ENCODE measurements at places on chromosomes 5 and 9.
A peak's percentile ranks its signal among the peaks of the same experiment; 100 is the strongest.

GRCh38 chr5:135491552-135492318, 39.6 kb upstream of the TIFAB start:
- no peak for DNase-seq

GRCh38 chr5:41414598-41414997, 95.8 kb downstream of the PLCXD3 start:
- no peak for DNase-seq

- no peak for DNase-seq
These were observed 42.2 kb upstream of the FBXW11 start for GRCh38 chr5:172048539-172049101.

GRCh38 chr9:13111778-13112177, 167.7 kb downstream of the MPDZ start:
- no peak for DNase-seq

DNA sequence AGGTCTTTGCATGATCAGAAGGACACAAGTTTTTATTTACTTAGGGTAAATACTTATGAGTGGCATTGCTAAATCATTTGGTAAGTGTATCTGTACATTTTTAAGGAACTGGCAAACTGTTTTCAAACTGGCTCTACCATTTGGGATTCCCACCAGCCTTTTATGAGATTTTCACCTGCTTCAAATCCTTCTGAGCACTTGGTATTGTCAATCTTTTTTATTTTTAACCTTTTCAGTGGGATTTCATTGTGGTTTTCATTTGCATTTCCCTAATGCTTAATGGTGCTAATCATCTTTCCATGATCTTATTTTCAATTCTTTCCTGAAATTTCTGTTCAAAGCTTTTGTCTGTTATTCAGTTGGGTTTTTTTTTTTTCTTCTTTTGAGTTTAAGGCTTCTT, 475.6 kb downstream of the MAN2A1 start:
- no peak for DNase-seq

DNA sequence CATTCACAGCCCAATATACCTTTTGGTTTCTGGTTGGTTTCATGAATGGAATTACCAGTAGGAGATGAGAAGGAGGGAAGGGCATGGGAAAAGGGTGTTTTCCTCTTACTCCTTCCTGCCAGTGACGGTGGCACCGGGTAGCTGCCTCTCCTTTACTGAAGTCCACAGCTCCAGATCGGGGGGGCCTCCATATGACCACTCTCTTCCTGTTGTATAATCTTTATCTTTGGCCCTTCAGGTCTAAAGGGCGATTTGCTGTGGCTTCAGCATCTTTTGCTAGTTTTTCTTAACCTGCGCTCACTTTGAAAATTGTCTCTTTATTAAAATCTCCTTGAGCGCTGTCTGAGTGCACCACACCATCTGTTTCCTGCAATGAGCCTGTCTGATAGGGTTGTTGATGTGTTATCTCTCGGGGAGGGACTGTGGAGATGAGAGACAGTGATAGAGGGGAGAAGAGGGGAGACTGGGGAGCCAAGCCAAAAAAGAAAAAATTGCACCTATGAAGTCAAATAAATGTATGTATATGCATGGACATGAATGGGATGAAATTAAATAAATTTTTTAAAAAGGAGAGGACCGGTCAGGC, 449.3 kb upstream of the KLF4 start:
- no peak for DNase-seq

DNA sequence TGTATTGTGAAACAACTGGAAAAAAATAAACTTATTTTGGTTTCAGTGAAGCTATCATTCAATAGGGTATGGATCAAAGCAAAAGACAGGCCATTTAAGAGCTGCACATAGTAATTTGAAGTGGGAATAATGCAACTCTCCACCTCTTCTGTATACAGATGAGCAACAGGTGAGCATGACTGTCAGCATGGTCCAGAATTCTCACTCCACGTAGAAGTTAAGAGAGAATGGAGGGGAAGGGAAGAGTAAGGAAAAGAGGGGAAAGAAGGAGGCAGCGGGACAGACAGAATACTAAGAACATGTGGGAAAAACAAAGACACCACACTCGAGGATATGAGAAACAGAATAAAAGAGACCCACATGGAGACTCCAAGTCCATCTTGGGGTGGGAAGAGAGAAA, 396.1 kb upstream of the GRIA1 start:
- DNase-seq, result no peak

- peak; percentile 58 for DNase-seq
These were observed 75.0 kb downstream of the STK10 start for GRCh38 chr5:172113036-172113435.

DNA sequence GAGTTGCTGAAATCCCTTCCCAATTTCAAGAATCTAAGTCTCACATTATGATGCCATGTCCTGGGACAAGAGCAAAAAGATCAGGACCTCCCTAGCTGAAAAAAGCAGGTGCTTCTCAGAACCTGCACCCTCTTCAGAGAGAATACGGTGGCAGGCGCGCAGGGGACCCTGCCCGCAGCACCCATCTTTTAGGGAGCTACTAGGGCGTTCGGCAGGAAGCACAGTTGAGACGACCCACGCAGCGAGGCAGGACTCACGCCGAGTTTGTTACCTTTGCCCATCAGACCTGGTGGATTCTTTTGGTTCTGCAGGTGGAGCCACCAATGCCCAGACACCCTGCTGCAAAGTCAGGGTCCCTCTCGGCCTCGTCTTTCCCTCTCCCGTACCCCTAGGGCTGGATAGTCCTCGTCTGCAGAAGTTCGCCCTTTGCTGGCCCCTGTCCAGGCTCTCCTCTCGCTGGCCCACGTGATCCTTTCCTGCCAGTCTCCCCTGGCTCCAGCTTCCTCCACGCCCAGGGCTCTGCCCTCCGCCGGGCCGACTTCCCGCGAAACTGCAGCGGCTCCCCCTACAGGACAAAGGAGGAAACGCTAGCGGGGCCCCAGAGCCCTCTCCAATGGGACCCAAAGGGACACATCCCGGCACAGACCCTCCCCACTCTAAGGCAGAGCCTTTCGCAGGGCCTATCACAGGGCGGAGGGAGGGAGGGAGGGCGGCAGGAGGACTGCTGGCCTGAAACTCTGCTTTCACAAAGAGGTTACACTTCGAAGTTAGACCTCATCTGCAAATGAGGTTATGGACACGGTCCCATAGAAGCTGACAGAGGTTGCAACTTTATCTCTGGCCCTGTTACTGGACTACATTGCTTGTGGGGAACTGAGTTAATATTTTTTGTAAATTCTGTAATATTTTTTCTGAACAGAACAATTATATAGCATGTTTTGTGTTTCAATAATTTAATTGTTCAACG, 28.8 kb downstream of the TMEM174 start:
- DNase-seq, result peak; percentile 56

All from activated T-cell treated with anti-CD3 and anti-CD28 coated beads for 24 hours (primary cell).